ENCODE measurements at places on chromosomes 2 and 18.

- no peak for DNase-seq
Measured at GRCh38 chr2:11179899-11180298, 24.6 kb downstream of the SLC66A3 start.

DNA sequence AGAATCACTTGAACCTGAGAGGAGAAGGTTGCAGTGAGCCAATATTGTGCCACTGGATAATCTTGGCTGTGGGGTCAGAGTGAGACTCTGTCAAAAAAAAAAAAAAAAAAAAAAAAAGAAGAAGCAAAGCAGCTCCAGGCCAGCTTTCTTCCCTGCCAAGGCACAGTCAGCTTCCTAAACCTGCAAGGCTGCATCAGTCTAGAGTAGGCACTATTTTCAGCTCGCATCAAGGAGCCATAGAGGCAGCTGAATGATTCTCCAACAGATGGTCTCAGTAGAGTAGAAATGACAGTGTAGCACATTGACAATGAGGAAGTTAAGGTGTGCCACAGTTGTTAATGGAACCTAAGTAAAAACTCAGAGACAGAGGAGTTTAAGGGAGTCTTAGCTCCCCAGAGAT, 35.6 kb downstream of the BMP10 start:
- no peak for DNase-seq

- DNase-seq, result no peak
Measured at GRCh38 chr2:31112544-31112943, 25.7 kb downstream of the GALNT14 start.

DNA sequence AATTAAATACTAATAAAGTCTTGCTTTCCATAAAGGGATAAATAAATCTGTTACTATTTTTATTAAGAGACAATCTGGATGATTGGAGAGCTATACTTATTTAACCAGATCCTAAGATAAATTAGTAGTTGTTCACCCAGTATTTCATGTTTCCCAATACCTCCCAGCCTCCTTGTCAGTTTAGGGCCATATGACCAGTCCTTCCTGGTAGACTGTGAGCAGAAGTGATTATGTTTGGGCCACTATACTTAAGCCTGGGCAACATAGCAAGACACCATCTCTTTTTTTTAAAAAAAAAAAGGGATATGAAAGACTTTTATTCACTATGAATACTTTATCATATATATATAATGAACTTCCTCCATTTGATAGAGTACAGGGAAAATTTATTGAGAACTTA, 48.8 kb upstream of the PPM1B start:
- no peak for DNase-seq

- DNase-seq, result no peak
Measured at GRCh38 chr2:107323946-107324565, 438.1 kb upstream of the ST6GAL2 start.
